Ovary (tissue), 10 donors: ENCODE measurements at places on chromosomes 3 and 15. TPM values are rescaled to one million over a fixed set of nuclear protein-coding genes. Genes with fewer than 3 reads are reported as not detected.

CLDN18 gene
- not detected for polyA plus RNA-seq

RHCG gene
- not detected for polyA plus RNA-seq

TM2D3 gene
- polyA plus RNA-seq: 70.7 TPM

VGLL3 gene
- 7.7 TPM for polyA plus RNA-seq

GOLGA8G gene
- not detected for polyA plus RNA-seq
